Lung (tissue), 17 donors: ENCODE measurements at places on chromosomes 4 and X. TPM values are rescaled to one million over a fixed set of nuclear protein-coding genes. Genes with fewer than 3 reads are reported as not detected.
A peak's percentile ranks its signal among the peaks of the same experiment; 100 is the strongest.

DNA sequence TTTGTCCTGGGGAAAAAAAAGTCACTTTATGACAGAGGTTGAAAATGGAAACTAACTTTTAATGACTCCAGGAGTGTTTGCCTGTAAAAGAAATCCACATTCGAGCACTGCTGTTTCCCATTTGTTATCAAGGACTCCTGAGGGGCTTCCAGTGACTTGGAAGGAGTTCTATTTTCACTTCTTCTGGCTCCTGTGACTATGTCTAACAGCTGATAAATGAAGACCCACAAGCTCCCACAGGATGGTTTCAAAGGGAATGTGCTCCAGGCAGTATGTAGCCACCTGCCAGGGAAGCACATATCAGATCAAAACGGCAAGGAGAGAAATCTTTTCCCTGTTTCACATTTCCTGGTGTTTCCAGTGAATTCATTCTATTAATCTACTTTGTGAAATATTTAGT lies 159.8 kb upstream of the FAM241A start:
- DNase-seq, result no peak
- no peaks in the 10 kb centered on the region for H3K36me3 ChIP-seq
- H3K4me3 ChIP-seq, result no peak overlapping the region
- H3K27ac ChIP-seq, result no peak overlapping the region

DNA sequence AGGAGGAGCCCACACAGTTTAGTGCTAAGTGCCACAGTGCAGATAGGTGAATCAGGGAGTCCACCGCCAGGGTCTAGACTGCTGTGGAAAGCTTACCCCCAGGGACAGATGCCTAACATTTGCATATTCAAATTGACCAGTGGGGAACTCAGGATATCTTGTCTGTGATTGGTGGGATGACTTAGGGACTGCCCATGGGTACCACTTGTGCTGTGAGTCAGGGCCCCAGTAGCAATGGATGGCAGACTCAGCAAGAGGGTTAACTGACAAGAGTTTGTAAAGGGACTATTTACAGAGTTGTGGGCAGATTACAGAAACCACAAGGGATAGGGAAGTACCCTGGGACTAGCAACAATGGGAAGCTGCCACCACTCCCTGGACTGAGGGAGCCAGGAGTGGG lies 282.1 kb downstream of the BCOR start:
- no peak overlapping the region for H3K27ac ChIP-seq
- DNase-seq, result no peak

DNA sequence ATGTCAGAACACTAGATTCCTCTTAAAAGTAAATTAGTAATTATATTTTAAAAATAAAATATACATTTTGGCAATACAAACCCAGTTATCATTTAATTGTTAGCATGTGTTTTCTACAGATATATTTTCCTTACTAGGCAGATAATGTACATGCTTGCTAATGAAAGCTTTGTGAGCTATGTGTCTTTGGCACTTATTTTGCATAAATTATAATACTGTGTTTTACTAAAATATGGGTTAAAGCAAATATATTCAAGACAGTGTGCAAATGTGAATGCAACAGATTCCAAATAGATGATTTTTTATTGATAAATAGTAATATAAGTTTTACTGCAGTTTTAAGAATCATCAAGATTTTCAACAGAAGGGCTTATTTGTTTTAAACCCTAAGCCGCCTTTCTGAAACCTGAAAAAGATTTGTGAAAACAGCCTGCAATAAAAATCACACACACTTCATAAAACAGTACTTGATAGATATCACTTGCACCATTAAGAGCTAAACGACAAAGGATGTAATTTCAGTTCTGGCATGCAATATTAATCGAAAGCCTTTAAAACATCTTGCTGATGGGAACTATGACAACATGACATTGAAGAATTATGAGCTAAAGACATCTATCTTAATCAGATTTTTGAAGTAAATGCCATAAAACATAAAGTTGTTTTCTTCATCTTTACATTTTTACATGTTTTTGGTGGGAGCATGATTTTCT lies 333.3 kb downstream of the DCTD start:
- peaks cover 7% of the 10 kb centered on the region for H3K27me3 ChIP-seq
- H3K4me3 ChIP-seq, result no peak overlapping the region
- H3K36me3 ChIP-seq, result no peaks in the 10 kb centered on the region
- peak; percentile 72 for DNase-seq

Gene GLRA2
- not detected for total RNA-seq
